ENCODE measurements at places on chromosomes 3 and 15. TPM values are rescaled to one million over a fixed set of nuclear protein-coding genes. Genes with fewer than 3 reads are reported as not detected.
A peak's percentile ranks its signal among the peaks of the same experiment; 100 is the strongest.

Gene FANCD2
- total RNA-seq = 3.7 TPM

DNA sequence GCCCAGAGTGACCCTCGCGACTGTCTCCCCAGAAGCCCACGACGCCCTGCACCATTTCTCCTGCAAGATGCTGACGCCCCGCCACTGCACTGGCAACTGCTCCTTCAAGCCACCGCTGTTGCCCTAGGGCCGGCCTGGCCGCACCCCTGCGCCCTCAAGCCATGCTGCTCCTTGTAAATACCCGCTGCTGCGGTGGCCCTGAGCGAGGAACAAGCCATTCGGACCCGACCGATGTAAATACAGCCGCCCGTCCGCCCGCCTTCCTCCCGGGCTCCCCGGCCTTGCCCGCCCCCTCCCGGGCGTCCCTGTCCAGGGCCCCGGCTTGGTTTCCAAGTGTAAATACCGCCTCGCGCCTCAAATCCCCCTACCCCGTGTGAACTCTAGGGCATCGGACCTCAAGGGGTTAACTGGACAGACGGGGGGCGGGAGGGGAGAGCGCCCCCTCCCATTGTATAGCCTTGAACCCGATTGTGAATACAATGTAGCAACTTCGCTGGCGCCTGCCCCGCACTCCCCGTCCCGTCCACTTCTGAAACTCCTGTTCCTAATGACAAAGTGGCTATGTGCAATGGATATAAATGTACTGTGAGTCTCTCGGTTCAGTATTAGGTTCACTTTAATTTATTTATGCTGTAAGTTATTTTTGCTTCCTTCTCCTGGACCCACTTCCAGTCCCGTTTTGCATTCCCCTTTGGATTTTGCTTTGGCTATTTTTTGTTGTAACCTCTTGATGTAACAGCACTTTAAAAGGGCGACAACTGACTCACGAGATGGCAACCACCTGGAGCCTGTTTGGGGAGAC, 5.9 kb downstream of the RNU6-1 start:
- peak; percentile 50 for DNase-seq

- no peak for DNase-seq
These were observed 4.8 kb upstream of the CSPG5 start for GRCh38 chr3:47583320-47584075.

GRCh38 chr3:167493244-167493643, 19.4 kb upstream of the SERPINI2 start:
- DNase-seq = no peak
